ENCODE measurements at places on chromosomes 2 and 18. TPM values are rescaled to one million over a fixed set of nuclear protein-coding genes. Genes with fewer than 3 reads are reported as not detected.

Gene SCN2A
- total RNA-seq: not detected

Gene RALB
- 33.0 TPM for total RNA-seq

Gene SOS1
- 68.7 TPM for total RNA-seq

Gene LOXL3
- 1.4 TPM for total RNA-seq

Gene PRKAG3
- not detected for total RNA-seq

Gene VWC2L
- not detected for total RNA-seq

Gene TXNDC2
- total RNA-seq: not detected

Gene CPO
- not detected for total RNA-seq

Gene NPPC
- total RNA-seq: not detected

Gene COPS8
- total RNA-seq: 75.9 TPM

Gene IL1F10
- total RNA-seq: not detected

Gene DSG4
- total RNA-seq: not detected

Gene RAB6C
- total RNA-seq: 0.06 TPM

Gene CHST9
- total RNA-seq: not detected

Gene SCN9A
- not detected for total RNA-seq

Gene AAK1
- 76.9 TPM for total RNA-seq

Gene CD8B2
- total RNA-seq: 3.2 TPM

Gene TCF7L1
- total RNA-seq: not detected

Gene STRN
- total RNA-seq: 27.9 TPM

Gene DYSF
- 5.8 TPM for total RNA-seq

Gene CD226
- total RNA-seq: 189 TPM

Gene WNT6
- total RNA-seq: 0.13 TPM

Gene APLF
- total RNA-seq: 2.7 TPM

Gene NMUR1
- total RNA-seq: 0.15 TPM

Gene SAG
- not detected for total RNA-seq

Gene GTF3C2
- 76.1 TPM for total RNA-seq

Gene CYP27C1
- total RNA-seq: 0.08 TPM

Gene C2orf80
- total RNA-seq: not detected

Gene MGAT4A
- total RNA-seq: 48.7 TPM

Gene KCNE4
- not detected for total RNA-seq

Gene PDCD1
- 52.0 TPM for total RNA-seq

Gene GAREM2
- 4.2 TPM for total RNA-seq

Gene POMC
- total RNA-seq: 5.8 TPM

Gene TNFAIP6
- not detected for total RNA-seq

Gene SLC35F6
- total RNA-seq: 10.3 TPM

Gene WDR33
- total RNA-seq: 80.3 TPM

Gene CCBE1
- not detected for total RNA-seq

Gene RAB17
- not detected for total RNA-seq

Gene LIMS4
- 0.78 TPM for total RNA-seq

Gene NYAP2
- total RNA-seq: not detected

Gene LYG1
- total RNA-seq: 0.86 TPM

Gene NEU4
- total RNA-seq: not detected

Gene FAM124B
- not detected for total RNA-seq
